Activated naive CD4-positive, alpha-beta T cell (primary cell): ENCODE measurements at places on chromosomes 12 and 14.

- DNase-seq = no peak
Measured at GRCh38 chr12:38373784-38374183, 57.2 kb downstream of the ALG10B start.

- no peak for DNase-seq
Measured at GRCh38 chr14:38536376-38537038, 280.6 kb upstream of the CLEC14A start.

DNA sequence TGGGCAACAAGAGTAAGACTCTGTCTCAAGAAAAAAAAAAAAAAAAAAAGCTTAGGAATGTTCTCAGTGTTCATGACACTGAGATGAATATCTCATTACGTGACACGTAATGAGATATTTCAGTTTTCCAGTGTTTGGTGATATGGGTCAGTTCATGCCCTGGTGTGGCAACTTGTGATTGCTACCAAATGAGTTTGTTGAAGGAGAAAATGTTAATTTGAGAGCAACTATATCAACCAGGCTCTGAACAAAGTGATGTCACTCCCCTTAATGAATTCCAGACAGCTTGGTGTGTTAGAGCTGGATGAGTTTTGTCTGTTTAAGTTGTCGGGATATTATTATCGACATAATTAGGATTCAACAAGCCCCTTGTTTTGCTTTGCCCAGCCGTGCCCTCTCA is 211.7 kb downstream of the DPF3 start:
- DNase-seq = no peak

DNA sequence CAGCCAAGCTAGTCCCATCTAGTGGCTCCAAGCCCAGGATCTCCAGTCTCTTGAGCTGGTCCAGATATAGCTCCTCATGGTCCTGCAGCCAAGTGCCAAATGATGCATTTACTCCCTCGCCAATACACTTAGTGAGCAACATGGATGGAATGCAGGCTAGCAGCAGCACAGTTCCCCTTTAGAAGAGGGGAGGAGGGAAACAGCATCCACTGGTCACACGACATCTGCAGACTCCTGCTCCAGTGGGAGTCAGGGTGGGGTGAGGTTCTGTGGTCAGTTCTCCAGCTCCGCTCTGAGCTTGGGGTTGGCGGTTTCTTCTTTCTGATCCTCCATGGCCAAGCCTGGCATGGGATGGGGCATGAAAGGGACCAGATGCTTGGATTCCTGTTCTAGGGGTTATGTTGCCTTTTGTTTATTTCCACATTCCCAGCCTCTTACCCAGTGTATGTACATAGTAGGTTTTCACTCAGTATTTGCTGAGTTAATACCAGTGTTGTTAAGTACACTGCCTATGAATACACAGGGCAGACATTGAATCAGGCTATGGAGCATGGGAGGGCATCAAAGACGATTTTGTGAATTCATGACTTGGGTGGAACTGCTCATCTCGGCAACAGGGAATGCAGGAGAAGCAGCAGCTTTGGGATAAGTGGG is 57.3 kb downstream of the GALNT16 start:
- DNase-seq = no peak

DNA sequence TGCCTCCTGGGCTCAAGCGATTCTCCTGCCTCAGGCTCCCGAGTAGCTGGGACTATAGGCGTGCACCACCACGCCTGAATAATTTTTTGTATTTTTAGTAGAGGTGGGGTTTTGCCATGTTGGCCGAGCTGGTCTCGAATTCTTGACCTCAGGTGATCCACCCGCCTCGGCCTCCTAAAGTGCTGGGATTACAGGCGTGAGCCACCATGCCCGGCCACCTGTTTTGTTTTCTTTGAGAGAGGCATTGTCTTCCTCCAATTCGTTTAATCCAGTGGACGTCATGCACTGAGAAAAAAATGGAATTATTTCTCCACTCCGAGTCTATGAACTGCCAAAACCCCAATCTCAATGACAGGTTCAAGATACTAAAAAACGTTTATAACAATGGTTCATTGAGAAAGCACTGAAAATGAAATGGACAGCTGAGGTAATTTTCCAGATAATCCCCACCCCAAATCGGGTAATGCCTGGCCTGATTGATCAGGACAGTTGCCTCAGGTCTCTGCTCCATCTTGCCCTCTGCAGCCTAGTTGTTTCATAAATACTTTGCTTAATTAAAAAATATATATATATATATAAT is 132.7 kb upstream of the PARP11 start:
- no peak for DNase-seq

DNA sequence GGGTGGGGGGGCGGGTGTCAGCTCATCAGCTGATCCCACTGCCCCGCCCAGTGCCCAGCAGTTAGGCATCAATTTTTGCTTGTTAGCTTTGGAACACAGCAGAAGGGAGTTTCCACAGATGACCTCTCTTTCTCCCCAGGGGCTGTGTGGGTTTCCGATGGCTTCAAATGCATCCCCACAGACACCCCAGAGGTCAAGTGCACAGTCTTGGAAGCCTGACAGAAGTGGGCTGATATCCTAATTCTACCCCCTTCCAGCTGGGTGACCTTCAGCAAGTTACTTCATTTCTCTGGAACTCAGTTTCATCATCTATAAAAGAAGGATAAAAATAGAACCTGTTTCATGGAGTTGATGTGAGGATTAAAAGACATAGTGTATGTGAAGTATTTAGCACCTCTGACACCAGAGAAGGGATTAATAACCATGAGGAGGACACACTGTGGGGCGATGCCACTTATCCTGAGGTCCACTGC is 22.0 kb downstream of the TTC9 start:
- no peak for DNase-seq

DNA sequence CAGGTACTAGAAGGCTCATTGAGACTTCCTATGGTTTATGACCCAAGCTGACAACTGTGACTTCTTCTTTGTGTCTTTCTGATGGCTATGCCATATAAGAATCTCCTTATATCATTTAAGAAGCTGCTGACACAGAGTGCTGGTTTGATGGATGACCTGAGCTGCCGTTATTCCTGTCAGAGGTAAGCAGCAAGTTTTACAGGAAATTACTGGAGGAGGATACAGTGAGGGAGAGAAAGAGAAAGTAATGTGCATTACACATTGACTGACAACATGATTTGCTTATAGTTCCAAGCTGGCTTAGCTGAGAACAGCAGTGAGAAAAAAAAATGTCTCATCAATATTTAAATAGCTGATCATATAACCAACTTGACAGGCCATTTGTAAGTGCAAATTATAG is 981.4 kb downstream of the FSCB start:
- DNase-seq = no peak

DNA sequence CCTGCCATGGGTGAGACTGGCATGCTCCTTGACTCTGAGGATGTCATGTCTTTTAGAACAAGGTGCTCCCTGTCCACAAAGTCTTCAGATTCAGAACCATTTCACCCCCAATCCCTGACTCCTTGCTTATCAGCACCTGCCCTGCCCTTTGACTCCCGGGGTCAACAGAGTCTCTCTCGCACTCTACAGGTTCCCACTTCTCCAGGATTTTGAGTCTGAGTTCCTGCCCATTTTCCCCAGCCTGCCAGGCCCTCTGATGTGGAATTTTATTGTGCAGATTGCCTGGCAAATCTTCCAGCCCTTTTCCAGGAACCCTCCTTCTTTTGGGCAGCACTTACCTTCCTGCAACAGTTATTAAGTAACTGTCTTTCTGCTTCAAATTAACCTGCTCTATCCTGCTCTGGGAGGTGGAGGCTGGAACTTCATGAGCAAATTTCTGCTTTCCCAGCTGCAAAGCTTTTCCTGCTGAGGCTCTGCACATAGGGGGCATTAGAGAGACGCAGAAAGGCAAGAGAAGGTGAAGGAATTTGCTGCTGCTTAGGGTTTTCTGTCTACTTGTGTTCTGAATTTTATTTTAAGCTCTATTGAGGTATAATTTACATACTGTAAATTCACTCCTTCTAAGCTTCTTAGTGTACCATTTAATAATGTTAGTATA is 259.1 kb downstream of the PCNX1 start:
- no peak for DNase-seq

- DNase-seq = no peak
Measured at GRCh38 chr12:26744697-26745440, 88.1 kb downstream of the ITPR2 start.

DNA sequence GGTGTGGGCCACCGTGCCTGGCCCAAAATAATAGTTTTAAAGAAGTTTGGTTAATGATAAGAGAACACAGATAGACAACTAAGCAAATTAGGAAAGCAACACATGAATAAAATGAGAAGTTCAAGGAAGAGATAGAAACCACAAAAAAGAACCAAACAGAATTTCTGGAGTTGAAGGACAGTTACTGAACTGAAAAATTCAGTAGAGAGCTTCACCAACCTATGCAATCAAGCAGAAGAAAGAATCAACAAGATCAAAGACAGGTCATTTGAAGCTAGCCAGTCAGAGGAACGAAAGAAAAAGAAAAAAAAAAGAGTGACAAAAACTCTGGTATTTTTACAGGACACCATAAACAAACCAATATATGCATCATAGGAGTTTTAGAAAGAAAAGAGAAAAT is 15.4 kb upstream of the KRT83 start:
- no peak for DNase-seq

- no peak for DNase-seq
Measured at GRCh38 chr14:105384041-105384557, 14.2 kb upstream of the TEX22 start.

GRCh38 chr12:49105504-49106084 is 5.1 kb downstream of the LMBR1L start:
- no peak for DNase-seq

- DNase-seq = peak; percentile 10
Measured at GRCh38 chr12:76020281-76020680, 11.3 kb downstream of the PHLDA1 start.

DNA sequence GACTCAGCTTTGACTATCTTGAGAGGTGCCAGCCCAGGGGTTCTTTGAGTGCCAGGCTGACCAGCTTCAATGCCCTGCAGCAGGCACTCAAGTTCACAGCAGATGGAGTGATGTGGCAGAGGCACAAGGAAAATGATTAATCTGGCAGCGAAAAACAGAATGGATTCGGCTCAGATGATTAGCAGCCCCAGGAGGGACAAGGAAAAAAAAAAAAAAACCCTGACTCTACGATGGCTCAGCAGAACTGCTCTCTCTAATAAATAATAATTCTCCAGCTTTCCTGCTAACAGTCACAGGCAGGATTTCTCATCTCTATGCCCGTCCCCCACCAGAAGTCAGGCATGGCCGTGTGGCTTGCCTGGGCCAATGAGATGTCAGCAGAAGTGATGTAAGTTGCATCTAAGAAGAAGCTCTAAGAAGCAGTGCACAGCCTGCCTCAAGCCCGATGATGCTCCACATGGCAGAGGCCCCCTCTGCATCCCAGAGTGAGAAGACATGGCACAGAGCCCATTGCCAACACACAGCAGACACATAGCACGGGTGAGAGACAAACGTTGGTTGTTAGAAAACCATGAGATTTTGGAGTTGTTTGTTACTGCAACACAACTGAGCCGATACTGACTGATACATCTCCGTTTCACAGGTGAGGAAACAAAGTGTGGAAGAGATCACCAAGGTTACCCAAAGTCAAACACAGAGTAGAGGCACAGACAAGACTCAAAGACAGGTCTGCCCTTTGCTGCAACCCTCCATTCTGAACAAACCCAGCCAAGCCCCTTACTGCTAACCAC is 111.0 kb downstream of the SCARB1 start:
- no peak for DNase-seq

GRCh38 chr12:122368361-122369073 is 54.0 kb downstream of the CLIP1 start:
- DNase-seq = no peak

- no peak for DNase-seq
Measured at GRCh38 chr12:67813456-67813904, 164.9 kb downstream of the DYRK2 start.

DNA sequence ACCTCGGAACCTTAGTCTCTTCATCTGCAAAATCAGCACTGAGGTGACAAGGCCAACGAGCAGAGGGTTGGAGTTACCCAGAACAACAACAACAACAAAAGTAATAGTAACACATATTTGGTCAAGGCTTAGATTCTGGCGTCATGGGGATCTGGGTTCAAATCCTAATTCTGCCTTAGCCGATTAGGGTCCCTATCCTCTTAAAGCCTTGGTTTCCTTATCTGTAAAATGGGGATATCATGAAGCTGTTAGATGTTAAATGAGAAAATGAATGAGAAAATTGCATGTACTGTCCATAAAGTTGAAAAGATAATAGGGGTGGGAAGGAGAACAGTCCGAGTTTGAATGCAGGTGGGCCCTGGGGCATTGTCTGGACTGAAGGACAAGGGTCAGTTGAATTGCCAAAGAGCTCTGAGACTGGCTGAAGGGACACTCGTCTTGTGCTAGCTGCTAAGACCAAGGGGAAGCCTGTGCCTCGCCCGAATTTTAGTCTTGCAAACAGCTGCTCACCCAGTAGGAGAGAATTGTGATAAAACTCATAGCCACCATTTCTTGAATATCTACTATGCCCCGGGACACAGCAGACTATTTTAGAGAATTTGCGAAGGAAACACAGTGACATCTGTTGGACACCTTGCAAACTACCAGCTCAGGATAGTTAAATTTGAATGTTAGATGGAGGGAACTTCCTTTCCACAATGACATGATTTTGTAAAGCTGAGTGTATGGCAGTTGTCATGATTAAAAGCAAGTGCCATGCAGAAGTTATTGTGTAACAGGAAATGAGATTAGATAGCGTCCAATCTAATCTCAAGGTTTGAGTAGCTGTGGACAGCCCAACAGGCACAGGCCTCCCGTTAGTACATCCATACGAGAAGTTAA is 6.8 kb upstream of the HNF1A start:
- DNase-seq = no peak

DNA sequence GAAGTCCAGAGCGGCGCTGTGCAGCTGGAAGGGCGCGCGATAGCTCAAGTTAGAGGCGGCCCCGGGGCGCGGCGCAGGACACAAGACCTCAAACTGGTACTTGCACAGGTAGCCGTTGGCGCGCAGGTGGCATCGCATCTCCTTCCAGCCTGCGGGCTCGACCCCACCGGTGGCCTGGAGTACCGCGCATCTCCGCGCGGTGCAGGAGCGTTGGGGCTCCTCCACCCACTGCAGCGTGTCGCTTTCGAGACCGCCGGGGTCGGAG is 553 bp downstream of the CLEC14A start:
- DNase-seq = no peak

- no peak for DNase-seq
Measured at GRCh38 chr12:109651596-109651995, 62.0 kb upstream of the FAM222A start.

- DNase-seq = no peak
Measured at GRCh38 chr12:92046557-92047392, 98.9 kb downstream of the BTG1 start.

- DNase-seq = no peak
Measured at GRCh38 chr12:24044941-24045703, 95.7 kb upstream of the SOX5 start.

DNA sequence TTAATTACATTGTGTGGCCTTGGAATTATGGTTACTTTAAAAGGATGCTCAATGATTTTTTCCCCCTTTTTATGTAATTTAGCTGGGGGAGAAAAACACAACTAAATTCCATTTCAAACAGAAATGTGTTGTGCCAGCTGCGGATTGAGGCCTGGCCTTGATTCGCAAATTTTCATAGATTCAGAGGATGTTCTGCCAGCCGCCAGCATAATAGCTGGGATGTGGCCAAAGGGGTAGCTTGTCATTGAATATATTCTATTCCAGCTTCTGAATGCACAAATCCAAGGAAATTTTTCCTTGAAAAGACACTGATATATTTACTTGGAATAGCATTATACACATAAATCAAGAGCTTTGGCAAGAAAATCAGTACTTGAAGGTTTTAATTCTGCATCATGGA is 43.7 kb downstream of the TRHDE start:
- no peak for DNase-seq

GRCh38 chr12:127388985-127389384 is 878.0 kb upstream of the TMEM132C start:
- DNase-seq = no peak
